ENCODE measurements at places on chromosomes 11 and 22.

GRCh38 chr11:46175401-46176002, 54.2 kb upstream of the PHF21A start:
- DNase-seq: no peak

- DNase-seq: no peak
Measured at GRCh38 chr11:27926486-27926885, 181.5 kb downstream of the KIF18A start.

- DNase-seq: no peak
Measured at GRCh38 chr11:59551659-59552521, 40.6 kb downstream of the OR4D9 start.

DNA sequence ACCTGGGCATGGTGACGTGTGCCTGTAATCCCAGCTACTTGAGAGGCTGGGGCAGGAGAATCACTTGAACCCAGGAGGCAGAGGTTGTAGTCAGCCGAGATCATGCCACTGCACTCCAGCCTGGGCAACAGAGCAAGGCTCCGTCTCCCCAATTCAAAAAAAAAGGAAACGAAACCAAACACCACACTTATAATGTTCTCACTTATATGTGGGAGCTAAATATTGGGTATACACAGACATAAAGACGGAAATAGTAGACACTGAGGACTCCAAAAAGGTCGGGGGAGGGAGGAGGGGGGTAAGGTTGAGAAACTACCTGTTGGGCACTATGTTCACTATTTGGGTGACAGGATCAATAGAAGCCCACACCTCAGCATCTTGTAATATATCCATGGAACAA, 94.3 kb downstream of the GAB2 start:
- DNase-seq: no peak

GRCh38 chr22:37827056-37827455, 3.9 kb downstream of the GALR3 start:
- DNase-seq: no peak

GRCh38 chr11:64227405-64227956, 1.4 kb downstream of the NUDT22 start:
- no peak for DNase-seq

DNA sequence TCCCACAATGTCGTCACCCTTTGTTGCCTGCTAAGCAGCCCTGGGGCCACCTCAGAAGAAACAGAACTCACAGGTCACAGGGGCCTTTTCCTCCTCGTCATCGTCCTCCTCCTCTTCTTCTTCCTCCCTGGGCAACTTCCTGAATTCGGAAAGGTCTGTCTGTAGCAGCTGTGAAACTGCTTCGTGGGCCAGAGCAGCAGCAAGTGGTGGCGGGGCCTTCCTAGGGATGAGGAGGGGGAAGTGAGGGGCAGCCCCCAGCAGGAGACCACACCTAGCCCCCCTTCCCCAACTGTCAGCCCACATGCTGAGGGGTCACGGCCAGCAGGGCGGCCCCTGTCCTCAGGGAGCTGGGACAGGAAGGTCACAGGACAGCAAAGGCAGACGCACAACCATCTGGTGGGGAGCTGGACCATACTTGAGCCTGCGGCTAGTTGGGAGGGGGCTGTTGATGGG, 13.2 kb downstream of the PPM1F start:
- DNase-seq: no peak
